ENCODE measurements at places on chromosomes 16 and 17.

- DNase-seq, result no peak
Observed at GRCh38 chr16:81752225-81752875, 26.7 kb upstream of the PLCG2 start.

- peak; percentile 55 for DNase-seq
Observed at GRCh38 chr17:45410144-45411091, 22.3 kb downstream of the ARHGAP27 start.

DNA sequence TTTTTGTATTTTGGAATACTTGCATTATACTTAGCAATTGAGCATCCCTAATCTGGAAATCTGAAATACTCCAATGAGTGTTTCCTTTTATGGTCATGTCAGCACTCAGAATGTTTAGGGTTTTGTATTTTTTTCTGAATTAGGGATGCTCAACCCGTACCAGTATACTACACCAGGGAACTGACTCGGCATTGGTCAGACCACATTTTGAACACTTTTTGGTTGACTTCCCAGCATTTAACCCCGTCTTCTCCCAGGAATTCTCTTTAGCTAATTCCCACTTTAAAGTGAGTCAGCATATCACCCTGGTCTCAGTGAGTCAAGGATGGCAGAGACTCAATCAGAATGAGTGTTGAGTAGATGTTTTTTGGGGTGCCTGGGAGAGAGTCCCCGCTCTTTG is 177.9 kb downstream of the SPECC1 start:
- DNase-seq, result no peak

DNA sequence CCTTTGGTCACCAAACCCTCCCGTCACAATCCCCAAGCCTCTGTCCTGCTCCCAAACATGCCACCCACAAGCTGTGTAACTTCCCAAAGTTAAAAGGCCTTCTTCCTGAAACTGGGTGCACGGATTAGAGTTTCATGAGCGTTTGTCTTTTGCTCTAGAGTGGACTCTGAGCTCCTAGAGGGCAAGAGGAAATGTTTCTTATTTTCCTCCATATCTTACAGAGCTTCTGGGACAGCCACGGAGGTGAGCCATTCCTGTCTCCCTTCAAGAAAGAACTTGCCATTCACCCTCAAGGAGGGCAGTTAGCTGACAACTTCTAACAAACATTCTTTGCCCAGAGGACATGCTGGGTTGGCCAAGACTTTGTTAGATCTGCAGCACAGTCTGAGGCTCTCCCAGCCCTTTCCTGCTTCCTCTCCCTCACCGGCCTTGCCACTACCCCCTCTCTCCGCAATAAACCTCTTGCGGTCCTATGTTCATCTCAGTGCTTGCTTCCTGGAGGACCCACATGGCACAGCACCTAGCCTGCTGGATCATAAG is 2.6 kb upstream of the MYCBPAP start:
- no peak for DNase-seq

DNA sequence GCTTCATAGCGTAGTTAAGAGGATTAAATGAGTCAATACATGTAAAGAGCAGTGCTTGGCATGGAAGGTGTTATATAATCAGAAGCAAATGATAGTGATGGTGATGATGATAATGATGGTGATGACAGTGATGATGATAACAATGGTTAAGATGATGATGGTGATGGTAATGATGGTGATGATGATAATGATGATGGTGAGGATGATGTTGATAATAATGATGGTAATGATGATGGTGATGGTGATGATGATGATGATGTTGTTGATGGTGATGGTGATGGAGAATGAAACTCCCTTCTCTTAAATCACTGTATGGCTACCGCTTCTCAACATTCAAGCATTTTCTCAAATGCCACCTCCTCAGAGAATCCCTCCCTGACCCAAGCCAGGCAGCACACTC is 190.5 kb downstream of the TMEM132E start:
- DNase-seq, result no peak

DNA sequence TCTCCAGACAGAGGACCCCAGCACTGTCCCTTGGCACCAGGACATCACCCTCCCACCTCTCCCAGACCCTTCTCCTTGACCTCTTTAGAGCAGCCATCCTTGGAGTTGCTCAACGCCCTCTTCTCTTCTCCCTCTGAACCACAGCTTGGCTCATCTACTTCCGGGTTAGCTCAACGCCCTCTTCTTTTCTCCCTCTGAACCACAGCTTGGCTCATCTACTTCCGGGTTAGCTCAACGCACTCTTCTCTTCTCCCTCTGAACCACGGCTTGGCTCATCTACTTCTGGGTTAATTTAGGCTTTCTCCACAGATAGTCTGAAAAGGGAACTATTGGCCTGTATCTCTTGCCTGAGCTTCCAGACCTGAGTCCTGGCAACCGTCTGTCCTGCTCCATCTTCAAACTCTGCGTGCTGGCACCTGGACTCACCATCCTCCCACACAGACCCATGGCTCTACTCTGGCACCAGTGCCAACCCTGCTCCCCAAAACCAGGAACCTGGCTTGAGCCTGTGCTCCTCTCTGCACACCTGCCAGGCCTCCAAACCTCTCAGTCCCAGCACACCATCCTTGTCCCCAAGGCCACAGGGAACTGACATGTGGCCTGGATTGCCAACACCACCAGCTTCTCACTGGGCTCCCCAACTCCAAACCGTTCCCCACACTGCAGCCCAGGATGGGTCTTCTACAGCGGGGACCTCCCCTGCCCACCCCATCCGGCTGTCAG is 25.3 kb upstream of the FAAP100 start:
- DNase-seq, result no peak

DNA sequence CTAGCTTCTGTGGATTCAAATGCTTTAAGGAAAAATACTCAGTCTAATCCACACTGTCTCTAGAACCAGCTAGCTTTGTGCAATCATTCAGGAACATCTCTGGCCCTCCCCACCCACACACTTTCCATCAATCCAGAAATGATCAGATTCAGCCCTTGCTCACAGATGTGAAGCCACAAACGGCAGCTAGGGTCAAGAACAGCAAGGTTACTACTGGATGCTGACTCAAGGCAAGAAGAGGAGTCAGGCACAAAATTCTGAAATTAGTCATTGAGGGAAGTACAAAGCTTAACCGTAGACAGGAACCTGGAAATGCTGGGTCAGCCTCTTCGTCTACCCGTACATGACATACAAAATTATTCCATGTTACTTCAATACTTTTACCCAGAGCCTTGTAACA is 174.6 kb downstream of the CDH13 start:
- DNase-seq, result no peak

DNA sequence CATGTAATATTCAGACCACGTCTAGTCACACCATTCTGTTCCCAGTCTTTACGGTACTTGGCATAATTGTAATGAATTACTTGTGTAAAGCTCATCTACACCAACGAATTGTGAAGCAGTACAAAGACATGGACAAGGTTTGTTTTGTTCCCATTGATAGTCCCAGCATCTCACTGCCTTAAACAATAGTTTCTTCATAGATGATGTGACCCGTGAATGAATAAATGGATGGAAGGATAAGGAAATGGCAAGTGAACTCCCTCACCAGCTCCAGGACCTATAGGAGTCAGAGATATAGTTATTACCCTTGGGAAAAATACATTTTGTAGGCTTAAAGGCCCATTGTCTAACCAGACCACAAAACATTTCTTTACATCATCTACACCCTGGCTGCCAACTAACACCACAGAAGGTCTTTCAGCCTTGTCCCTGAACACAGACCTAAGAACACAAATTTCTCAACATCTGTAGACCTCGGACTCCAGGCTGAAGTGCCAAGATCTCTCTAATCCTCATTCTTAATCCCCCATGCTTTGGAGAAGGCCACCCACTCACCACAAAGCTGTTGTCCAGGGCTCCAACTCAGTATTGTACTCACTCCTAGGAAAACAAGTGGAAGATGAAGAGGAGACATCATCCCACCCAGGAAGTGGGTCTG is 38.2 kb downstream of the MAF start:
- no peak for DNase-seq

- DNase-seq, result peak; percentile 74
Observed at GRCh38 chr16:29029168-29029994, 44.5 kb downstream of the LAT start.

DNA sequence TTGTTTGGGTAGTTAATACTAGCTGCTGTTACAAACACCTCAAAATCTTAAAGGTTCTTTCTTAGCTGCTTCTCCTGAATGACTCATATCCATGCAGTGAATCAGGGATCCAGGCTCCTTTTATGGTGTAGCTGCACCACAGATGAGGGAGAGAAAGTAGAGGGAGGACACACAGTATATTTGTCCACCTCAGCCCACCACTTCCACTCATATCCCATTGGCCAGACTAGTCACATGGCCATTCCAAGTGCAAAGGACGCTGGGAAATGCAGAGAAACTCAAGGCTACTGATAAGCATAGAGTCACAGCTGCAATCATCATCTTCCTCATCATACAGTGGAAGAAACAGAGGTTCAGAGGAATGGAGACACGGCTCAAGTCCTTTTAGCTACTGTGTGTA is 63.8 kb downstream of the GSG1L start:
- DNase-seq, result no peak

All from activated CD8-positive, alpha-beta memory T cell treated with anti-CD3 and anti-CD28 coated beads for 48 hours (primary cell).